ENCODE measurements at places on chromosomes 5 and 9.

- DNase-seq = peak; percentile 65
Observed at GRCh38 chr5:61817472-61818326, 485.6 kb downstream of the ZSWIM6 start.

- no peak for DNase-seq
Observed at GRCh38 chr5:163248871-163249270, 188.5 kb upstream of the CCNG1 start.

DNA sequence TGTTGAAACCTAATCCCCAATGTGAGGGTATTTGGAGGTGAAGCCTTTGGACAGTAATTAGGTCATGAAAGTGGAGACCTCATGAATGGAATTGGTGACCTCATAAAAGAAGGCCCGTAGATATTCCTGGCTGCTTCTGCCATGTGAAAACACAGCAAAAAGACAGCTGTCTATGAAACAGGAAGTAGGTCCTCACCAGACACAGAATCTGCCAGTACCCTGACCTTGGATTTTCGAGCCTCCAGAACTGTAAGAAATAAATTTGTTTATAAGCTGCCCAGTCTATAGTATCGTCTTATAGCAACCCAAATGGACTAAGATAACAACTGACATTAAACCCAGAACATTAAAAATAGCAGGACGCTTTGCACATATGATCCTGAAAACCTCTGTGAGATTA lies 371.1 kb downstream of the SPOCK1 start:
- DNase-seq = no peak

DNA sequence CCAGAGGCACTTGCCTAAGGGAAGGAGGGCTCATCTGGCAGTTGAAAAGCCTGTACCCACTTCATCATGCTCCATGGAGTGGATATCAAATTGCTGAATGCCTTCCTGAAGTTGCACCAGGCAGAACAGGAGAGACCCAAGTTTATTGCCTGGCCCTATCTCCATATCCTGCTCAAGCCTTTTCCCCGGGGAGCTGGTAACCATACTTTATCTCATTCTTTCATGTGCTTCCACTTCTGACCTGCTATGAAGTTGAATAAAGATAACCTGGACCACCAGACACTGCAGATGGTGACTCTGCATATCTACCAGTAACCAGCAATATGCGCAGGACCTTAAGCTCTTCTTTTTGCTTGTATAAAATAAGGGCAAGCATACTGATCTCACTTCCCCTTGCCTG lies 1397.5 kb upstream of the CDH6 start:
- peak; percentile 5 for DNase-seq

Measured in NCI-H82 (cell line).